CD4-positive, alpha-beta T cell (primary cell): ENCODE measurements at places on chromosomes 16 and 17.
A peak's percentile ranks its signal among the peaks of the same experiment; 100 is the strongest.

DNA sequence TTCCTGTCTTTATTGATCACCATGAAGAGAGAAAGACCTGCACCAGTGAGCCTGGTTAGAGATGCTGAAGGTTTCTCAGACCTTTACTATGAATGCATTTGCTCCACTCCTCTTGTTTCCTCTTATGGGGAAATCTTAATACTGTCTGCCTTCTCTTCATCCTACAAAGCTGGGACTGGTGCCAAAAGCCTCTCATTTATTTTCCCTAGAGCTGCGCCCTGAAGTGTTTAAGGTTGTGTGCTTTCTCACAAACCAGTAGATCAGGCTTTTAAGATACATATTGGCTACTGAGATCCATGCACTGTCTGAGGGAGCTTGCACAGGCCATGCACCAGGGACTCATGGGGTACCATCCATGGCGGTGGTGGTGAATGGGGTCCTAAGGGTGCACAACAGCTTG lies 286.1 kb upstream of the PMFBP1 start:
- DNase-seq, result no peak

DNA sequence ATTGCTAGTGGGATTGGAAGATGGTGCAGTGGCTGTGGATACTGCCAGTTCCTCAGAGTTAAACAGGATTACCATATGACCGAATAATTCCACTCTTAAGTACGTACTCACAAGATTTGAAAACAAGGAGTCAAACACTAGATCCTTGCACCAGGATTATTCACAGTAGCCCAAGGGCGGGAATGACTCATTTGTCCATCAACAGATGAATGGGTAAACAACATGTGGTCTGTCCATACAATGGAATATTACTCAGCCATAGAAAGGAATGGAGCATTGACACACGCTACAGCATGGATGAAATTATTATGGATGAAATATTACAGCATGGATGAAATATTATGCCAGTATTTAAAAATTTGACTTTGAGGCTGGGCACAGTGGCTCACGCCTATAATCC lies 9.1 kb upstream of the MAPK8IP3 start:
- DNase-seq, result no peak

GRCh38 chr17:66540131-66540781 lies 237.8 kb downstream of the PRKCA start:
- DNase-seq, result no peak

DNA sequence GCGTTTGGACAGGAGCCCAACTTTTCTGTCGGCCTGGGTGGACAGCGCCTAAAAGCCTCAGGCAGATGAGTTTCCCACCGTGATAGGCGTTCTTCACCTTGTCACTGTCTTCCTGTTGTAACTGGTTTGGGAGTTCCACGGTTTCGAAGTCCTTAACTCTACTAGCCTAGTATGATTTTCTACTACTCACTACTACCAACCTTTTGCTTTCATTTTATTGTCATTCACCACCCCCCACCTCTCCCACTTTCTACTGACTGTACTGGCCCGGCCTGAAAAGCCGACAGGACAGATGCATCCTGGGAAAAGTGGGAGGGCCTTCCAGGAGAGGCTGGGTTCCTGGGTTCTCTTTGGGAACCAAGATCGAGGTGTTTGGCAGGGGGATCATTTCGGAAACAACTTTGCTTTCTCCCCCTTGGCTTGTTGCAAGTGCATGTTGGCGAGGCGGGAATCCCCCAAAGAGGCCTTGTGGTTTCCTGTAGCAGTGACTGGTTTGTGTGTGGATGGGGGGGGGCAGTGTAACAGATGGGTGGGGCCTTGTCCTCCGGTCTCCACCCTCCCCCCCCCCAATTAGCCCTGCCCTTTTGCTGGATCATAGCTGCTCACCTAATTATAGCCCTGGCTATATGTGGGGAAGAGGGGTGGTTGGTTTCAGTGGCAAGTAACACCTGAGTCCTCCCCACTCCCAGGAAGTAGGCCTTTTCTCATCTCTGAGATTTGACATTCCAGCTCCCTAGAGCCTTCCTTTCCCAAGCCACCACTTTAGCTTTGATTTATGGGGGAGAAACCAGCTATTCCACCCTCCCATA lies 1.4 kb downstream of the EIF5A start:
- DNase-seq, result peak; percentile 78

DNA sequence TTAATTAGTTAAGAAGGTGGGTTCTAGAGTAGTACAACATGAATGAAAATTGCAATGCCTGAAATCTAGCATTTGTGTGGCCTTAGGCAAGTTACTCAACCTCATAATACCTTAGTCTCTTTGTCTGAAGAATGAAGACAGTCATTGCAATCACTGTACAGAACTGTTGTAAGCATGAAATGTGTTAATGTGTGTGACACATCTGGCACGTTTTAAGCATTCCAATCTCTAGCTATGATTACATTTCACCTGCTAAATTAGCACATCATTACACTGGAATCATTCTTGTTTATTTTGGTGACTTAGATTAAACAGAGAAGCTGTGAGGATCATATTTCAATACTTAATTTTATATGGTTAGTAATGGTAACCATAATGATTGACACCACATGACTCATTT lies 629.7 kb upstream of the KIF2B start:
- DNase-seq, result no peak

GRCh38 chr16:73543331-73543969 lies 495.5 kb upstream of the ZFHX3 start:
- DNase-seq, result no peak
